ENCODE measurements at places on chromosomes 3 and 15.

- DNase-seq: no peak
Measured at GRCh38 chr3:123096731-123097130, 29.9 kb downstream of the PDIA5 start.

GRCh38 chr3:179321668-179322285, 1.1 kb upstream of the ZNF639 start:
- peak; percentile 57 for DNase-seq

DNA sequence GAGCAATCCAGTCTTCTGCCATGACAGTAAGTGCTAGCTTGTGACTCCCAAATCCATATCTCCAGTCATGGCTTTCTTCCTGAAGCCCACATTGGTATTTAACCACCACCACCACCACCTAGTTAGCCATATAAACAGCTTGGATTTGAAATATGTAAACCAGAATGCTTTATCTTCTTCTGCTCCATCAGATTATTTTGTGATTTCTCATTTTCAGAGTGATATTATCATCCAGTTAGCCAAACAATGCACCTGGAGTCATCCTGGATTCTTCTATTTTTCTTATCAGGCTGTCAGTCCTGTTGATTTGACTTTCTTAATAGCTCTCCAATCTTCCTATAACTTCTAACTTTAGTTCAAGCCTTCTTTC, 124.3 kb upstream of the PTX3 start:
- no peak for DNase-seq

GRCh38 chr3:193240436-193240849, 579 bp upstream of the PLAAT1 start:
- DNase-seq: no peak

DNA sequence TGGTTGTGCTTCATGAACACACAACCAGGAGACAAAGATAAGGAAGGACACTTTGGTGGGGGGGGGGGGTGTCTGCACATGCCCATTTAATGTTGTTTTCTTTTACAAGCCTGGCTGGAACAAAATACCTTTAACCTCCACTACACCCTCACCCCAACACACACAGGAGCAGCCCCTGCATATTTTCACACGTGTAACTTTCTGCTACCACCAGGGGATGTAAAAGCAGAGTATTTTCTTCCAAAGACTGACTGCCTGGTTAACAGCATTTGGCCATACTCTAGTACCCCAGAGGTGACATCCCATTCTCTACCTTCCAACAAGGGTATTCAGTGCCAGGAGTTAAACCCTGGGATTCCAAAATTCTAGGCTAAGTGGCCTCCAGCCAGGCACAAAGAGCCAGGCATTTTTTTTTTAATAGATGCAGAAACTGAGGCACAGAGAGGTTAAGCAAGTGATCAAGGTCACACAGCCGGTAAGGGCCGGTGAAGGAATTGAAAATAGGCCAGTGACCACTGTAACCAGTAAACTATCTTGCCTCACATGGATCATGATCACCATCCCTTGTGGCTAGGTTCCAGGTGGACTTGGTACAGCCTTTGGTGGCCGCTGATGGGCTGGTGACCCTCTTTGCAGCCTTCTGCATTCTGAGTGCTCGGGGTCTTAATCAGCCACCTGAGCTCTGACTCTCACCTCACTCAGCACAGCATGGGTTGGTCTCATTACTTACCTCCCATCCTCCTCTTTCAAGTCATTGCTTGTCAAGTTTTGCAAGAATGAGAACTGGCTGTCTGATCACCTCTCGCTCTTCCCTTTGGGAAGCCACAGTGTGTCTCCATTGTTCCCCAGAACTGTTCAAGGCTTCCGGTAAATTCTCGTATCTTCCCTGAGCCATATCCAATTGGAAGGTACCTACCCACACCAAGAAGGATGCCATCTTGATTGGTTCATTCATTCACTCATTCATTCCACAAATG, 20.4 kb downstream of the MAGI1 start:
- DNase-seq: no peak

GRCh38 chr3:184872200-184872599, 60.2 kb downstream of the VPS8 start:
- no peak for DNase-seq

DNA sequence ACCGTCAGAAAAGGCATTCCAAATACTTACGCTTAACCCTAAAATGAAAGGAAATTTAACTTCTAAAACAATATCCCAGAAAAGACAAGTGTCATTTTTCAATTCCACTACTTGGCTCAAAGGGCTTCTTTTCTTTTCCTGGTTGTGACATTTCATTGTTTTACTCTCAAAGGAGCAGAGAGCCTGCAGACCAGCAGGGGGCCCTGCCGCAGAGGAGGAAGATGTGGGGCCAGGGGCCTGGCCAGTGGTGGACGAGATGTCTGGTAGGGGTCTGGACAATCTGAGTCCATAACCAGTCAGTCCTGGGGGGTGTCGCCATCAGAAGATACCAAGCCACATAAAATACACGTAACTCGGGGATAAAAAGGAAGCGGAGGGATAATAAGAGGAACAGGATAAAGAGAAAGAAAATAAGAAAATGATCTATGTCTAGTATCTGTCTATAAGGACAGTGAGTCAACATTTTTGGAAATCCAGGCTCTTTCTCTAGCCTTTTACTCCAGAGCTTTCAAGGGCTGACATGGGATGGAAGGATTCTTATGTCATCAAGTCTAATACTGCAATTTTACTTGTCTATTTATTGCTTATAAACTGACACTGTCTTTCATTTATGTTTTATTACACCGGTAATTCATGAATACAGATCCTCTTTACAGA, 54.2 kb upstream of the ARHGEF3 start:
- DNase-seq: peak; percentile 60

GRCh38 chr15:83155942-83156341, 48.5 kb downstream of the TM6SF1 start:
- no peak for DNase-seq

DNA sequence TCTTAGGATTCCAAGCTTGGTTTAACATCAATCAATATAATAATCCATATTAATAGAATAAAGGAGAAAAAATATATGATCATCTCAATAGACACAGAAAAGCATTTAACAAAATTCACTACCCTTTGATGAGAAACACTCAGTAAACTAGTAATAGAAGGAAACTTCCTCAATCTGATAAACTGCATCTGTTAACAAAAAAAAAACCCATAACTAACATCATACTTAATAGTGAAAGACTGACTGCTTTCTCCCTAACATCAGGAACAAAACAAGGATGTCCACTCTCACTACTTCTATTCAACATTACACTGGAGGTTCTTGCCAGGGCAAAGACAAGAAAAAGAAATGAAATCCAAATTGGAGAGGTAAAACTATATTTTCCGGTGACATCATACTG, 30.5 kb downstream of the LRRK1 start:
- DNase-seq: no peak

DNA sequence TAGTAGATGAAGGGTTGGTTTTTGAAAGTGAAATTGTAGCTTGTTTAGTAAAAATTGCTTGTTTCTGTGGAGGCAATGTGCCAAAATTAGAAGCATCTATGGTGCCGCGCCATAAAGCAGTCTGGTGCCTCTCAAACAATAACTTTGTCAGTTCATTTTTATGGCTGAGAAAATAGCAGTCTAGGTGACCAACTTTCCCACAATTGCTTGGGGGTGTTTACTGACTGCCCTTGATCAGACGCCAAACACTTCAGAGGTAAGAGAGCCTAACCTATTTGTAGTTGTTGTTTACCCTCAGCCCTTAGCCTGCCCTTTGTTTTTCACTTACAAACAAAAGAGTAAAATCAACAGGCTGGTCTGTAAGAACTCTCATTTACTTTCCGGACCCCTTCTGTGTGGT, 174.5 kb downstream of the FNDC3B start:
- no peak for DNase-seq

DNA sequence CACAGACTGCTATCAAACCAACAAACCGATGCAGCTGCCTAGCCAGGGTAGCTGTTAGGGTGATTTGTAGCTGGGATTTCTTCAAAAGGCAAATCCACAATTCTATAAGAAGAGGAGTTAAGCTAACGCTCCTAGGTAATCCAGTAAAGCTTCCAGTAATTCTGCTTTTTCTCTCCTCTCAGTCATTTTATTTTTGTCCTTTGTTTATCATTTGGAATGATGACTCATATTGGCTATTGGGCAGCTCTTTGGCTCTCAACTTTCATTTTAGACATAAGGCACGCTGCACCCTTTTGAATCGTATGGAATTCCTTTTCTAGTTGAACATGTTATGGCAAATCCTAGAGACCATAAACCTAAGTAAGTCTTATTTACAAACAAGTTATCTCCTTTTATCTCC, 53.2 kb upstream of the PPARG start:
- no peak for DNase-seq

DNA sequence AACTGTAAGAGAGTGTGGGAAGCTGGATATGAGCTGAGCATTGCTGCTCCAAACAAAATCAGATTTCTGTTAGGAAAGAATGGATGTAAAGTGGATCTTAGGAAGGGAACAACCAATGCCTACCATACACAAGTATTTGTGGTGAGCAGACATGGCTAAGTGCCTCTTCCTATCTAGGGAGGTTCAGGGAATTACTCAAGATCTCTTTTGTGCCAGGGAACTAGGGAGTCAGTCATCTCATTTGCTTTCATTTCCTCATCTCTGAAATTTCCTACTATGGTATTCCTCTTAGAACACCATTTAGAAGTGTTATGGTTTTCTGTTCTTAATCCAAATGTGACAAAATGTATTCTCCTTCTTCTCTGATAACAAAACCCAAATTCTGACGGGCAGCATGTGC, 396.5 kb downstream of the FHIT start:
- no peak for DNase-seq

- no peak for DNase-seq
Measured at GRCh38 chr3:84963137-84963536, 4.3 kb downstream of the CADM2 start.

- DNase-seq: no peak
Measured at GRCh38 chr15:101325263-101326025, 30.4 kb upstream of the SNRPA1 start.

- DNase-seq: no peak
Measured at GRCh38 chr15:26580943-26581342, 191.9 kb downstream of the GABRB3 start.
